ENCODE measurements at places on chromosomes 4 and X.

DNA sequence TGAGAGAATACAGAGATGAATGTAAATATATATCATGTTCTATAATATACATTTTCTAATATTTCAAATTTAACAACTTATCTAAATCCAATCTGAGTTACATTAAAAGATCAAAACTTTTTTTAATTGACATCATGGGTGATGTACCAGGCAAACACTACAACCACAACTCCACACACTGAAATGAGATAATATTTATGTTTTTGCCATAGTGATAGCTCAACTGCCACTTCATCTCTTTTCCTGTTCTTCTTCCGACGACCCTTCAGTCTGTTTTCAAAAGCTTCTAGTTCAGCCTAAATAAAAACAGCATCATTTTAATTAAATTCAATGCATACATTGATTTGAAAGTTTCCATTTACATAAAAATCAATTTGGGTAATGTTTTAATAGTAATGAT, 10.2 kb upstream of the CORIN start:
- no peak for DNase-seq

GRCh38 chr4:40251366-40251765, 54.5 kb downstream of the RHOH start:
- DNase-seq = no peak

DNA sequence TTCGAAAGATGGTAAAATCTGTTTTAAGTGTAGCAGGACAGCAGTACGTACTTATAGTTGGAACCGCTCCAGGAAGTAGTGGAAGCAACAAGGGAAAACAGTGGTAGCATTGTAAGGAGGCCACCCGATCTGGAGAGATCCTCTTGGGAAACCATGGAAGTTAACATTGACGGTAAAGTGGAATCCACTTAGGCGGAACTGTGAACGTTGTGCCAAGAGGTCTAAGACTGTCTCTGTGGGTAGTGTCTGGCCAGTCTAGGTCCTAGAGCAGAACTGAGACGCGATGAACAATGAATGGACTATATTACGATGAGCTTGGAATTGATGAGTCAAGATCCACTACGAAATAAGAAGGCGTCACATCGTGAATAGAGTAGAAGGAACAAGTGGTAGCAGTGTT, 124.0 kb downstream of the TENM3 start:
- DNase-seq = no peak

DNA sequence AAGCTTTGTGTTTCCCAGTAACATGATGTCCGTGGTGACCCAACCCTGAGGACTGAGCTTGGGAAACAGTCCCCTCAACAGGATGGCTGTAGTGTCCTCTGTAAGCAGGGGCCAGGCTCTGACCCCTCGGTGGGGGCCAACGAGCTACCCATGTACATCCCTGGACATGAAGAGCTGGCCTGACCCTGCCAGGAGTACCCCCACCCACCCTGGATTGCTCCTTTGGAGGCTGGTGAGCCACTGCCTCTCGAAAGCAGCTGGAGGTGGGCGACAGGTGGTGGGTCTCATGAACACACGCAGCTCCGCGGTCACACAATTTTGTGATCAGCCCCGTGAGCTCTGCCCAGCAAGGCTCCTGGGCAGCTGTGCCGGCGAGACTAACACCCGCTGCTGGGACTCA, 33.5 kb downstream of the NSG1 start:
- DNase-seq = no peak

DNA sequence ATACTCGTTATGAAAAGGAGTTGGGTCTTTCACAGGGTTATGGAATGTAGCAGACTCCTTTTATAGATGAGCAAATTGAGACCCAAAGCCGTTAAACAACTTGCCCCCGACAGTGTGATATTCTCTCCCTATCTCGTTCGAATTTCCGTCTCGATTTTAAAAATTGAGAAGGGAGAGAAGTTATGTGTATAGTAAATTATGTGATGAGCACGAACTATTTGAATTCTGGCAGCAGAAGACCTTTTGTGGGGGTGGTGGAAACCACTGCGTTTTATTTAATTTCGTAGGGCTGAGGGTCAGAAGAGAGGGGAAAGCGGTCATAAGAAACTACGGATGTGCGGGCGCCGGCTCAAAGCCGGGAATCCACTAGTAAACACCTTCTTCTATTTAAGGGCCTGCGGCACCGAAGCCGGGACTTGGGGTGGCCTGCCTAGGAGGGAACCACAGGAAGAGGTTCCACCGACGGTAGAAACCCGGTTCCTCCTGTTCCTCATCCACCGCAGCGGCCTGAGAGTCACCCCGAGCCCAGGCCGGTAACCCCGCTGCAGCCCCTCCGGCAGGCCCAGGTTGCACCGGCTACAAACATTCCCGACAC, 1.5 kb upstream of the DDX3X start:
- no peak for DNase-seq

DNA sequence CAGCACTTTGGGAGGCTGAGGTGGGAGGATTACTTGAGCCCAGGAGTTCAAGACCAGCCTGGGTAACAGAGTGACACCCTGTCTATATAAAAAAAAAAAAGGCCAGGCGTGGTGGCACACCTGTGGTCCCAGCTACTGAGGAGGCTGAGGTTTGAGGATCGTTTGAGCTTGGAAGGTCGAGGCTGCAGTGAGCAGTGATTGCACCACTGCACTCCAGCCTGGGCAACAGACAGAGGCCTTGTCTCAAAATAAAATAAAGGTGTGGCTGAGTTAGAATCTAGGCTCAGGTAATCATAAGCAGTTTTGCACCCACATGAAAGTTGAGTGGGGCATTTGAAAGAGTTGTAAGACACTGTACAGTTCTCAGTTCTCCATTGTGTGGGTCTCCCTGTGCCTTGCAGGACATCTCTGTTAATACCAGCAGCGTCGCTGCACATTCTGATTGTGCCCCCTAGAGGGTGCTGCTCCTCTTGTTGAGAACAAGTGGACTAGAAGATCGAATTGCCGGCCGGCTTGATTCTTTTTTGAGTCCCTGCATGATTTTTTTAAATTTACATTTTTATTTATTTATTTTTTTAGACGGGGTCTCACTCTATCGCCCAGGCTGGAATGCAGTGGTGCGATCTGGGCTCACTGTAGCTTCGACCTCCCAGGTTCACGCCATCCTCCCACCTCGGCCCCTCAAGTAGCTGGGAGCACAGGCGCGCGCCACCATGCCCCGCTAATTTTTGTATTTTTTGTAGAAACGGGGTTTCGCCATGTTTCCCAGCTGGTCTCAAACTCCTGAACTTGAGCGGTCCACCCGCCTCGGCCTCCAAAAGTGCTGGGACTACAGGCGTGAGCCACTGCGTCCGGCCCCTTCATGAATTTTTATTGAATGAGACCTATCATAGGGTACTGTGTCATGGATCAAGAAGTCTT, 73.6 kb upstream of the RBMX start:
- peak; percentile 17 for DNase-seq

GRCh38 chr4:41878991-41879491, 56.2 kb upstream of the TMEM33 start:
- no peak for DNase-seq

- DNase-seq = no peak
Measured at GRCh38 chr4:167176723-167177367, 57.4 kb downstream of the SPOCK3 start.

- no peak for DNase-seq
Measured at GRCh38 chr4:6699388-6699787, 5.7 kb downstream of the S100P start.

DNA sequence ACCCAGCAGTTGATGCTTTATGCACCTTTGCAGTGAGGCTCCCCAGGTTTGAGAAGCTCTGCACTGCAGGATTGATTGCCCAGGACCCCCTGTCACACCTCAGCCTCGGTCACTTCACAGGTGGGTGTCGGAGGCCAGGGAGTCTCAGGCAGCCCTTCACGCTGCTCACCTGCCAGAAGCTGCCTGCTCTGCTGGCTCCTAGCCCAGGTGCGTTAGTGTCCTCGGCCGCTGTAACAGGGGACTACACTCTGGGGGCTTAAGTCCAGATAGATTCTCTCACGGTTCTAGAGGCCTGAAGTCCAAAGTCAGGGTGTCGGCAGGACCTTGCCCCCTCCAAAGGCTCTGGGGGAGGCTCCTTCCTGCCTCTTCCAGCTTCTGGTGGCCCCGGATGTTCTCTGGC, 79.9 kb downstream of the CPZ start:
- DNase-seq = no peak

DNA sequence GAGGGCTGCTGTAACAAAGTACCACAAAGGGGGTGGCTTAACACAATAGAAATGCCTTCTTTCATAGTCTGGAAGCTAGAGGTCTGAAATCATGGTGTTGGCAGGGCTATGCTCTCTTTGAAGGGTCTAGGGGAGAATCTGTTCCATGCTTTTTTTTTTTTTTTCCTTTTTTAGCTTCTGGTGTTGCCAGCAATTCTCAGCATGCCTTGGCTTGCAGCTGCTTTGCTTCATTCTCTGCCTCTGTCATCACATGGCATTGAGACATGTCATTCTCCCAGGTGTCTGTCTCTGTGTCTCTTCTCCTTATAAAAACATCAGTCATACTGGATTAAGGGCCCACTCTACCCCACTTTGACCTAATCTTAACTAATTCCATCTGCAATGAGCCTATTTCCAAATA, 78.6 kb upstream of the BOD1L1 start:
- no peak for DNase-seq

DNA sequence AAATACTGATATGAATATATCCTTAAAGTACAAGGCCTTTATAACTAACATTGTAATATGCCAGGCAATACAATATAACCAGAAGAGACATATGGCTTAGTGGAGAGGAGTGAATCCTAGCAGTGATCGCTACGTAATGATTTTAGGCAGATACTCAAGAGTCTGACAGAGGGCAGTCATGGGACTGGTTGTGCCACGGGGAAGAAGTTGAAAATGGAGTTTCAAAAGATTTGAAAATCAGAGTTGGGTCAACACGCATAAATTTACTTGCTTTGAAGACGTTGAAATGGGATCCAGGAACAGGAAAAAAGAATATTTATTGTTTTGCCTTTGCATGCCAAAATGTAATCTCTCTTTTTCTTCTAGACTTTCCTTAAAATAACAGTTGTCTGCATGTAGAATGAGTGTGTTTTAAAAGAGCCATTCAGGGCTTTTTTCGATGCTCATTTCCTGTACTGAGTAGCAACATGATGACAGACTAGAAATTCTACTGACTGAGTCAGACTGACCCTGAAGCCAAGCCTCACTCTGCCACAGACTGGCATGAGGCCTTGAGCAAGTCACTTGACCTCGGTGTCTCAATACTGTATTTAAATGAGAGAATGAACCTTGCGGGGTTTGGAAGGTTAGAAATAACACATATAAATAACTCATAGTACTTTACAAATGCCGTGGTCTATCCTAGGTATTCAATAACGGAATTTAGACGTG, 8.1 kb upstream of the SMS start:
- DNase-seq = no peak

GRCh38 chr4:173420324-173420752, 21.4 kb upstream of the SCRG1 start:
- no peak for DNase-seq

GRCh38 chr4:173782660-173783059, 252.6 kb upstream of the HAND2 start:
- no peak for DNase-seq

- DNase-seq = no peak
Measured at GRCh38 chr4:142345924-142346323, 500.2 kb downstream of the INPP4B start.

GRCh38 chr4:10093801-10094552, 22.6 kb downstream of the WDR1 start:
- DNase-seq = no peak

GRCh38 chrX:24146283-24146949, 3.1 kb upstream of the ZFX start:
- DNase-seq = no peak

GRCh38 chr4:131084997-131085396, 1989.0 kb downstream of the C4orf33 start:
- DNase-seq = no peak

DNA sequence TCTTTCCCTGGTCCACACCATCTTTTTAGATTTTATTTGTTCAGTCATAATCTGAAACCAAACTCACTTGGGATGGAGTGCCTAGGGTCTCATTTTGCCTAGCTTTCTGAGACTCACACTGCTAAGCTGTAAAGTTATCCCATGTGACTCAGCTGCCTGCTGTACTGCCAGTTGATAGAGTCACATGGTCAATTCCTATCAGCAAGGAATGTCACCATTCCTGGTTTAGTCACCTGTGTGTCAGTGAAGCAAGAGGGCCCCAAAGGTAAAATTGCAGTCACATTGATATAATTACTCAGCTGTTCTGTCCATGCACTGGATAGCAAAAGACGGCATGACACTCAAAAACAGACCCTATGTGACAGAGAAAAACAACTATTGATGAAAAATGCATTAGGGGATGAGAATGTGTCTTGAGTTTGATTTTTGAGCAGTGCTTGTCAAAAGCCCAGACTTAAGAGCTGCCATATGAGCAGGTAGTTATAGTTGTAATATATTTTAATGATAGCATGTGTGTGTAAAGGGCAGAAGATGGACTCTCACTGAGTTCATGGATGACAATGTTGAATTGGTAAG, 413.2 kb downstream of the PPARGC1A start:
- DNase-seq = no peak

- no peak for DNase-seq
Measured at GRCh38 chr4:26127851-26128337, 192.9 kb upstream of the RBPJ start.

- no peak for DNase-seq
Measured at GRCh38 chrX:46681849-46682248, 77.1 kb downstream of the SLC9A7 start.

DNA sequence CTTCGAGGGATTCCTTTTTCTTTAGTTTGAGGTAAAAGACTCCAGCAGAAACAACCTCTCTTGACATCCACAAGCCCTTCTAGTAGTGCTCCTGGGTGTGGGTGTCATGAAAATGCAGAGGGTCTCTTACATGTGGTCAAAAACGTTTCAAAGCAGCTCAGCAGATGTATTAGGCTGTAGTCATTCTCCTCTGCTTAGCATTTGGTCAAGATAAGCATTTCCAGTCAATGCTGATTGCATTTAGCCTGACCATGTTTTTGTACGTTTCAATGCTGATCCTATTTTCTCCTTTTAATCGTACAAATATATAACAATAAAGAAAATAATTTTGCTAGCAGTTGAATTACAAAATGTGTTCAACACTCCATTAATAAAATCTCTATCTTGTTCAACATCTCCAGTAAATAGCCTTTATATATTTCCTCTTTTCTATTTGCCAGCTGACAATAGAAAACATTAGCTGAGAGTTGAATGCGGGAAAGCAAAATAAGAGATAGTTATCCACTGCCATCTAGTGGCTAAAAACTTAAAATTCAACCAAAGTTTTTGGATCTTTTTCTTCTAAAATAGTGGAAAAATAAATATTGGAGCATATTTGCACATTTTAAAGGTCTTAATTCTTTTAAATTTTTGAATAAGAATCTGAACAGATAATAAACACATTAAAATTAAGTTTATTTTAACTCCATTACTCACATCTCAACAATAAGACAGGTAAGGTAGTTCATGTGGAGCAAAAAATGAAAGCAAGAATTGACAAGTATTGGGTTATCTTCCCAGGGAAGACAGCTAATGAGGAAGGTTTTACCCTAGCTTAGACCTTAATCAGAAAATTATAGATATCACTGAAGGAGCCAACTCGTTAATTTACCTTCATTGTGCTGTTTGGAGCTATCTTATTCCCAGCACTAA, 15.2 kb upstream of the PACRGL start:
- DNase-seq = no peak

Measured in stimulated activated CD8-positive, alpha-beta memory T cell treated with anti-CD3 and anti-CD28 coated beads, Interleukin-7, amount 100 ng/mL, for 1 hour (primary cell).